K562 (cell line): ENCODE measurements at places on chromosomes 5 and 9.

DNA sequence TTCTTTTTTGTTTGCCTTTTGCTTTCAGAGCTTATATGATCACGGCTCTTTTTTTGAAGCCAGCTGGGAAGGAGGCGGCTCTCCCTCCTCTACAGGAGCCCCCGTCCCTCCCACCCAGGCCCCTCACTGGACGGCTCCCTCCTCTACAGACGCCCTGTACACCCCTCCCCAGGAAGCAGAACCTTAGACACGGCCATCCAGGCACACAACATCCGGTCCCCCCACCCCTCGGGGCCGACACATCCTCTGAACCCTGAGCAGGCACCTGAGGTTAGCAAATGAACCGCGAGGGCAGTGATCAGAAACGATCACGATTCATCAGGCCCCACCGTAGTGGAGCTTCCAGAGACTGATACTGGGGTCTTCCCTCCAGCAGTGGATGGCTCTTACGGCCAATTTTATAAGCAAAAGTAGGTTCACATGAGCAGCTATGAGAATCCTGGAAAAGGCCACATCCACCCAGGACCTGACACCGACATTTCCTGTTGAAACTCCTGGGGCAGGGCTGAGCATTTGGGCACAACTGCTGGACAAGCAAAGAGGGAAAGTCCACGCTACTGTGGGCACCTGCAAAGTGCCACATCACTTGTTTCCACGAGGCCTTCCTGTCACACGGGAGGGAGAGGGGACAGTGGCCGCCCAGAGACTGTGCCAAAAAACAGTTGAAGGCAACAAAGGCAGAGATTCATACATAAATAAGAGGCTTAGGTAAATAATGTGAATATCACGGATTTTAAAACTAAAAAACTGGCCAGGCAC, 78.9 kb downstream of the SEMA4D start:
- no peak for DNase-seq

DNA sequence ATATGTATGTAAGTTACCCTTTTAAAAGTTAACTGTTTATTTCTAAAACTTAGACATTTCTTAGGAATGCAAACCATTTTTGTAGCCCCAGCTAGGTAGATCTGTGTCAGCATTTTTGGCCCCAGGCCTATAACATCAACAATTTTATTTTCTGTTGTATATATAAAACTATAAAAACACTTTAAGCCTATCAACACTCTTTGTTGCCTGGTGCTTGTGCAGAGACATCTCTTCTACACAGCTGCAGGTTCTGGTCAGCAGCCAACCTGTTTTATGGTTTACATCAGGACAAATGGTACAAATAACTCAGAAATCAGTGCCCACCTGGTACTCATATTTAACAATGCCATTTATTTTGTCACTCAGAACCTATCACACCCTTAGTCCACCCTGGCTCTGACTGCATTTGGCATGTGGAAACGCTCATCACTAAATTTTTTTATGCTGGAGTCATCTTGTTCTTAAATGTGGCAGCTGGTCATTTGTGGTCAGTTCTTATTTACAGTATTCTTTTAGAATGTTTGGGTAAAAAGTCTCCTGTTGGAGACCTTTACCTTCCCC, 173.4 kb downstream of the DNAH5 start:
- no peak for DNase-seq

- no peak for DNase-seq
Observed at GRCh38 chr5:143515829-143516228, 112.3 kb upstream of the NR3C1 start.

DNA sequence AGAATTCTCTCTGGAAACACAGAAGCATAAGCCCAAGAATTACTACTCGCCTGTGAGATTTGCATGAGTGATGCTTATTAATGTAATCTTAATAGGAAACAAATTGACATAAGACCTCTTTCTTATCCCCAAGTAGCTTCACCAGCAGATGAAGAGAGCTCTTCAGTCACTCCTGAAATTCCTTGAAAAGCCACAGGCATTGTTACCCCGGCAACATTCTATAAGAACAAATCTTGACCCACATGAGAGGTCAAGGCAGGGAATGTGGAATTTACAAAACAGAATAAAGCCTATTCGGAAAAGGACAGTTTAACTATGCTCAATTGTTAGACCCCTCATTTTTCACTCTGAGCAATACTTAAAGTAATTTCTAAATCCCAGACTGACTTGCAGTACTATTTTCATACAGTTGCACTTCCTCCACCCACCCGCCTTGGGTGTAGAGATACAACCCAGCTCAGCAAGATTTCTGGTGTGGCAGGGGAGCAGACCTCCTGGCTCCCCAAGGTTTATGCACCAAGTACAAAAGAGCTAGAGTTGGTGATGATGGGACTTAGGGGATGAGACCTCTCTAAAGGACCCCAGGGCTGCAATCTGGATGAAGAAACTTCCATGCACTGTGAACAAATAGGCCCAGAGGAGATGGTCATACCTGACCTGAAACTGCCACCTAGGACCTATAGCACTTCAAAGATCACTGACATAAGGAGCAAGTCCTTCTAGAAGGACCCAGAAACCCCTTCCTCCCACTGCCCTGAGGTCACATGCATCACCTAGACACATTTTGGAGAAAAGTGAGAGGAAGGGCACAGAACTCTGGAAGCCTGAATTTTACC, 242.1 kb downstream of the ZNF608 start:
- DNase-seq, result no peak

- no peak for DNase-seq
Observed at GRCh38 chr5:5017827-5018577, 122.1 kb upstream of the ADAMTS16 start.

GRCh38 chr9:107020040-107020530, 157.1 kb downstream of the ZNF462 start:
- no peak for DNase-seq

DNA sequence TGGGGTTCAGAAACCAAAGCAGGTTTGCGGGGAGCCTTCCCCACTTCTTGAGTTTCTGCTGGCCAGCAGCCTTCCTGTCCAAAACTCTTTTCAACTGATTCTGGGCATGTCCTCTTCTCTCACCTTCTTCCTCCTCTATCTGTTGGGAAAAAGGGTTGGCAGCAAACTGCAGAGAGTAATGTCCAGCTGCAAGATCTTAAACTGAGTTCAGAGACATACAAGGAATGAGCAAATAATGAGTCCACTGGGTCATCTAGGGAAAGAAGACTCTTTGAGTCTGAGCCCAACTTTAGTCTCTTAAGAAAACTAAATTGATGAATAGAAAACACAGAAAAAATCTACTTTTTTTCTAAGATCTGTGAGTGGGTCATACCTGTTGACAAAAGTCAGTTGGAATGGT, 16.5 kb downstream of the ANKDD1B start:
- no peak for DNase-seq

GRCh38 chr9:117616431-117616831, 87.8 kb upstream of the TLR4 start:
- no peak for DNase-seq

DNA sequence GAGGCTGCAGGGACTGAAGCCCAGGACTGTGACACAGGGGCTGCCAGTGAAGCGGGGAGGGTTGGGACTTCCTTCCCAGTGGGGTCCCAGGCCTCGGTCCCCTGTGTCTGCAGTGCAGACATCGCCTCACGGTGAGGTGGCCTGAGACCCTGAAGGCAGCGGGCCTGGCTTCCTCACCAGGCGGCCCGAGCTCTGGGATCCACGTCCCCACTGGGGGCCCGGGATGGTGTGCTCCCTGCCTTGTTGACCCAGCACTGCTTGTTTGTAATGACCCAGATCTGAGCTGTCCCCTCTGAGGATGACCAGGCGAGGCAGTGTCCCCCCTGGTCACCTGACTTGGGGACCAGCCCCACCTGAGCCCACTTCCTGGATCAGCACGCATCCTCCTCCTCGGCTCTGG, 53.1 kb downstream of the COL5A1 start:
- DNase-seq, result no peak

GRCh38 chr5:172642051-172642409, 967 bp downstream of the NEURL1B start:
- no peak for DNase-seq

DNA sequence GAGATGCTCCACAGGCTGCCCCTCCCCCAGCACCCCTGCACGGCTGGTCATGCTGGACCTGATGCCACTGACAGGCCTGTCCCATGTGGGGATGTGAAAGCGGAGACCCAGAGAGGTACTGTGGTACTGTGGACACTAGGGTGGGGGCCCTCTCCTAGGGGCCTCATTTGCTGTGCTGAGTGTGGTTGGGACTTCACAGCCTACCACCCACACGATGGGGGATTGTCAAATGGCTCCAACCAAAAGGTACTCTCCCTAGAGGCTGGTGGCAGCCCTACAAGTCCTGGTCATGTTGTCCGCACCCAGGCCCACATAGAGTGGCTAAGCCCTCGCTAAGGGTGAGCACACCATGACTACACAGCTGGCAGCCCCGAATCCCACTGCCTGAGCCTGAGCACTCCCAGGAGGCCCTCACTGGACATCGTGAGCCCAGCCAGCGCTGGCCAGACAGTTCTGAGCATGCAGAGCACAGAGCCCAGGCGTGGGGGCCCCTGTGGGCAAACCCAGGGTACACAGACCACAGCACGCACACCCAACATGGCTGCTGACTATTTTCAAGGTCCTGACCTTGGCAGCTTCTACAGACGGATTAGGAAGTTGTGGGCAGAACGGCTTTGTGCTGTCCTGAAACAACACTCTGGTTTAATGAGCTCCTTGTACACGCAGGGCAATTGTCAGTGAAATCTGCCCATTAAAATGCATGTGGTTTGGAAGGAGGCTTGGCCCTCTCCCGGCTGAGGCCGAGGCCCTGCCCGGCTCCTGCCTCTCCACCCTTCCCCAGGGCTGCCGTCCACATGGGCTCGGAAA, 214.1 kb downstream of the HSPA4 start:
- DNase-seq, result no peak

- no peak for DNase-seq
Observed at GRCh38 chr9:75876999-75877640, 13.4 kb upstream of the PCSK5 start.

DNA sequence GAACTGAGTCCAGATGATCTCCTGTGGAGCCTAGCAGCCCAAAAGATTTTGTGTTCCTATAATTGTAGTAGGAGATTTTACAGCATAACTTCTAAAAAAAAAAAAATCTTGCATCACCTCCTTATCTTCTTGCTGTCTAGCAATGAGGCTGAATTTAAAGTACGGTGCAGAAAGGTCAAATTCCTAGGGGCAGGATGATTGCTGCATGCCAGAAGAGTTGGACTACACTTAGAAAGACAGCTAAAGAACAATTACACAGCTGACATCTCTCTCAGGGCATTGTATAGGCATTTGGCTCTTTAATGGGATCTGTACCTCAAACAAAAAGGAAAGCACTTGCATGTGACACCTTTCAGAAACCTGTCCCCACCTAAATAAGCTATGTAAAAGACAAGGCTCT, 443.2 kb downstream of the HCN1 start:
- no peak for DNase-seq

- DNase-seq, result no peak
Observed at GRCh38 chr9:114777821-114778609, 27.8 kb downstream of the TNFSF15 start.

GRCh38 chr9:133121915-133122550, 993 bp upstream of the RALGDS start:
- no peak for DNase-seq

GRCh38 chr5:116681334-116682013, 106.9 kb upstream of the SEMA6A start:
- DNase-seq, result no peak

DNA sequence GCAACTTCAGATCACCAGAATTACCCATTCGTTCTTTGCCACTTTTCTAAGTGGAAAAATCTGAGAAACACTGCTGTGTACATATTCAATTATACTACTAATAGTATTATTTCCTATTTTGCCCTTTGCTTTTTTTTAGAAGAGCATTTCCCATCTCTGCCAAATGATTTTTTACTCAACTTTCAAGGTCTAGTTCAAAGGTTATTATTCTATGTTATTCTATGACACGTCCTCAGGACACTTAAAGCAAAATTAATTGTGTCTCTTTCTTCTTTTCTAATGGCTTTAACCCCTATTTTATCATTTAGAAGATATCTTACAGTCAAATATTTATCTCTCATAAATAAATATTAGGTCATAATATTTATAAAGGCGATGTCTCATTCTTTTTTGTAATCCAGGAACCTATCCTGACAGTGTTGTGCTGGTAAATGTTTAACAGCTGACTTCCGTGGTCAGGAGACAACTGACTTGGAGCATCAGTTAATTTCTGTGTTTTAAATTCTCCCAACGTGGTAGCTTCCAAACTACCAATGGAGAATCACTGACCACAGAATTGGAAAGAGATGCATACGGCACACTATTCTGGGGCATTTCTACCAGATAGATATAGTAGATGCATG, 375.2 kb downstream of the ARRDC3 start:
- DNase-seq, result no peak

GRCh38 chr5:33563983-33564908, 123.5 kb downstream of the TARS1 start:
- no peak for DNase-seq

GRCh38 chr9:103804077-103804735, 289.9 kb upstream of the SMC2 start:
- no peak for DNase-seq

DNA sequence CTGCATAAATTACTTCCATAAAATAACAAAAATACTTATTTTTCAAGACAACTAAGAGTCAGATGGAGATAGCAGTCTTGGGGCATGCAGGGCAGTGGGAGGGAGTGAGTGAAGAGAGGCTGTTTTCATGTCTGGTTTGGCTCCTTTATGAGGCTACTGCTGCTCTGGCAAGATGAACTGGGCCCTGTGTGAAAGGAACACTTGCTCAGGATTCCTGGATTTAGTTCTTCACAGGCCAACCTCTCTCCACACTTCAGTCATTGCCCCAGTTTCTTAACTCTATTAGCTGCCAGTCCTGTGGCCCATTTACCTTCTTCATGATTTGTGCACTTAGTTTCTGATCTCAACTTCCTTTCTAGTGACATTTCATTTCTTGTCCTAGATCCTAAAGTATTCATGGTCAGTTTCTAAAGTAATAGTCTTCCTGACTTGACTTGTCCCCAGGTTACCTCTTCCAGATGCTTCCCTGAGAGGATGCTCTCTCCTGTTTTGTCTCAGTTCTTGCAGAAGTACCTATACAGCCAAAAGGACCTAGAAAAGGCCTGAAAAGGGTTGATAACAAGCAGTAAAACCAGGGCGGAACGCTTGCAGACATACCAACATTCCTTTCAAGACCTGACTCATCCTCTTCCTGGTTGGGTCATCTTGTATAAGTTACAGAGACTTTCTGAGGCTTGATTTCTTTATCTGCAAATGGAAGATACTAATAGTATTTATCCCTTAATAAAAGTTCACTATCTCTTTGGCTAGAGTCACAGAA, 77.0 kb upstream of the ZFAND5 start:
- no peak for DNase-seq

- no peak for DNase-seq
Observed at GRCh38 chr5:120016717-120017382, 387.5 kb downstream of the FAM170A start.
